ENCODE measurements at places on chromosomes 3 and 15.

DNA sequence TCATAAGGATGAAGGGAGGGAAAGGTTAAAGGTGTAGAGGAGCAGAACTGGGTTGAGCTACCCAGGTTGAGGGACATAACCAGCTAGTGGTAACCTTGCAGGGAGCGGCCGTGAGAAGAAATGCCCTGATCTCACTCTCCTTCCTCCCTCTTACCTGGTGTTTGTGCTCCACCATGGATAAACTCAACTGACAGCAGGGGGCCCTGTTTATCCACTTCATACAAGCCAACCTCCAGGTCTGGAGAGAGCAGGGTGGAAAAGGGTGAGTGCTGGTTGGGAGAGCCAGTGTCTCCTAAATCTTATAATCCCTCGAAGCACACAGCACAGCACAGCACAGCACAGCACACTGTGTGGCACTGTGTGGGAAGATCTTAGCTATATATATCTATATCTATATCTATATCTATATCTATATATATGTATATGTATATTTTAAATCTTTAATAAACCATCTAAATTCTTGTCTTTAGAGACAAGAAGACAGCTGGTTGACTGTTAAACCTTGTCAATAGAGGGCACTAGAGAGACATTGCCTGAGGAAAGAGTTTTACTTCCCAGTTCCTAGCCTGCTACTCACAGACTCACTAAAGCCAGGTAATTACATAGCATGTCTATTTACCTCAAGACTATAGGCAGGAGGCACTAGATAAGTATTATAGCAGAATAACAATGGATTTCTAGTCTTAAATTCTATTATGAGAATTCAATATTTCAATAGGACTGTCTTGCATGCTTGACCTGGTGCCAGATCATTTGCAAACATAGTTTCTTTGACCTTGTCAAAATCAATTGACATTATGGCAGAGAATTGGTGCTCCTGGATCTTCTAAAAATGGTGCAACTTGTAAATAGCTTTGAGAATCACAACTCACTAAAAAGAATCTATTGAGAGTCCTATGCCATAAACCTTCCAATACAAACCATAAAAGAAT, 21.7 kb upstream of the FMN1 start:
- DNase-seq = no peak

- no peak for DNase-seq
Measured at GRCh38 chr3:143266927-143267326, 147.4 kb downstream of the CHST2 start.

- no peak for DNase-seq
Measured at GRCh38 chr3:2303566-2303965, 204.9 kb downstream of the CNTN4 start.

- DNase-seq = no peak
Measured at GRCh38 chr3:8891774-8892173, 71.5 kb downstream of the RAD18 start.

DNA sequence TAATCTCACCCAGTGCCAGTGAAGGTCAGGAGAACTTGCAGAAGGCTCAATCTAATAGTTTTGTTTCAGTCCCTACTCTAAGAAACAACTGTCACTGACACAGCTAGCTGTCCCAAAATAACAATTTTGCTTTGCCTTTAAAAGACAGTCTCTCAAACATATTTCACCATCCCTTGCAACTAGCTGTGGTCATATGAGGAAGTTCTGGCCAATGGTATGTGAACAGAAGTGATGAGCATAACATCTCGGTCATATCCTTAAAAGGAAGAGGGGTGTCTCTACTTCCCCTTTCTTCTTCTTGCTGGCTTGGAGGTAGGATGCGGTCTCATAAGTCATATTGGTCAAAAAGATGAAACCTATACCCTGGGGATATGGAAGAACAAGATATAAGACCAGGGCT, 198.1 kb downstream of the NEK10 start:
- DNase-seq = no peak

DNA sequence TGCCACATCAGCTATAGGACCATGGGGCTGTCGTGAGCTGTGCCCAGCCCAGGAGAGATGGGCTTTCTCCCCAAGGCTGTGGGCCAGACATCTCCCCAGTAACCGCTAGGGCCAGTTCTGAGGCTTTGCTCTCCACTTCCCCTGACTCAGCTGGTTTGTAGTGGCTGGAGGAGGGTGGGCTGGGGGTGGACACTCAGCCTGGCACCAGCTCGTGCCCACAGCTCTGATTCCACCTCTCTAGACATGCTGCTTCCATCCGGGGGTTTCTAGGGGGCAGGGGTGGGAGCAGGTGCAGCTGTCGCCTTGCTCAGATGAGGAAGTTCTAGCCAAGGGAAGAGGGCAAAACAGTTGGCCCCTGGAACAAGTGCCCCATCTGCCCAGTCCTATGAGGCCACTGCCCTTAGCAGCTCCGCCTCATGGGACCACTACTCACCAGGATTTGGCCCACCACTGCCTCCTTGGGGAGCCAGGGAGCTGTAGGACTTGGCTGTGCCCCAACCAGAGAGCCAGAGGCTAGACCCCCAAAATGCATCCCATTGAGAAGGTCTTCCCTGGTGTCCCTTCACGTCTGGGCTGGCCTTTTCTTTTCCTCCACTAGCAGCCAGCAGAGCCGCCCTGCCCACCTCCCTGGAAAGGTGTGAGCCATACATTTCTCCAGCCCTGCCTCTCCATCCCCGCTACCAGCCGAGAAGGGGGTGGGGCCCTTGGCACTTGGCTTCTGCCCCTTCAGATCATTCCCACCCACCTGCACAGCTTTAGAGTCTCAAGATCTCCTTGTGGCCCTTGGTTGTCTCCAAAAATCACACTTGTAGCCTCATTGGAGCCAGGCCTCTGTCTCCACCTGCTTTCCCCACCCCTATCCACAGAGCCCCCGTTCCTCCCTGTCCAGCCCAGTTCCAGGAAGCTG, 9.9 kb downstream of the GLYCTK start:
- DNase-seq = no peak

DNA sequence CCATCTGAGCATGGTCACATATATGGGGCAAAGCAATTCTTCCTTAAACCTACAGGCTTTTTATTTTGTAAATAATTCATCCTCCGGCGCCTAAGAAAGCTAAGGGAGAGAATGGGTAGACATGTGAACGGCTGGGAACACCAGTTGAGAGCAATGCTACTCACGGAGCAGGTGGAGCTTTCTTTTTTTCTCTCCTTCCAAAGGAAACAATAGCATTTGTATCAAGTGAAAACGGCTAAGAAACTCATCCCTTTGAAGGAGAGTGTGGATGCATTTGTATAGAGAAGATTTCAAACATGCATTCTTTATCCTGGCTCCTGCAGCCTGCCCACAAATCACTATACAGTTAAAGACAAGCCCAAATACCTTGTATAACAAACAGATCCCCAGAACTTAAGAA, 637.8 kb downstream of the MAGI1 start:
- no peak for DNase-seq

GRCh38 chr3:114899186-114899931, 247.7 kb downstream of the ZBTB20 start:
- DNase-seq = no peak

DNA sequence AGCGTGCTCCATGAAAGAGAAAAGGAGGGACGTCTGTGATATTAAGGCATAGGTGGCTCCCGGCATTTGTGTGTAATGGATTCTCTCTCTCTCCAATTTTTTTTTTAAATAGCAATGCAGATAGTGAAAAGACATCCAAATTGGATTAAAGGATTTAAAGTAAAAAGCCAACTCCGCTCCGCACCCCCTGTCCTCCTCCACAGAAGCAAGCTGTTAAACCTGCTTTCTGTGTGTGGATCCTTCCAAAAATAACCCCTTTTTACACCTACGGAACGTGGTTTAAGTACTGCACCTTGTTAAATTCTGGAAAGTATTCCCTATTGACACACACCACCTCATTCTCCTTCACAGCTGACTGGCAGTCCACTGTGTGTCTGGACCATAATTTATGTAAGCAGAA, 61.6 kb downstream of the ST8SIA2 start:
- DNase-seq = no peak

DNA sequence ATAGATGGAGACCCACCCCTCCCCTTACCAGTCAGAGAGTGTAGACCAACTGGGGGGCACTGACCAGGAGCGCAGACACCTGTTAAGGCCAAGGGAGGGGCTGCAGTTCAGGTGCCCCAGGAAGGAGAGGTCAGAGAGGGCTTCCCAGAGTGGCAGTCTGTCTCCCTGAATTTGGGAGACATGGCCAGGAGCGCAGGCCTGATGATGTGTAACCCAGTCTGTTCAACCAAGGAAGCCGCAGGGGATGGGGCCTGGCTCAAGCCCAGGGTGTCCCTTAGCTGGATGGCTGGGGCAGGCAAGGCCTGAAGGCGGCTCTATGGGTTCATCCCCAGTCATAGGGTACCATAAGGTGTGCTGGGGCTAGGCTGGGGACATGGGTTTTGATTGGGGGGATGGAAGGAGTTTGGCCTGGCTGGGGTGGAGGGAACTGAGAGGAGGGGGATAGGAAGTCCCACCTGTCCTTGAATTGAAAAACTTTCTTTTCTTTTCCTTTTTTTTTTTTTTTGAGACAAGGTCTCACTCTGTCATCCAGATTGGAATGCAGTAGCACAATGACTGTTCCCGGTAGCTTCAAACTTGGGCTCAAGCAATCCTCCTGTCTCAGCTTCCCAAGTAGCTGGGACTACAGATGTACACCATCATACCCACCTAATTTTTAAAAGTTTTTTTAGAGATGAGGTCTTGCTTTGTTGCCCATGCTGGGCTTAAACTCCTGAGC, 75.7 kb downstream of the SMAD6 start:
- DNase-seq = no peak

DNA sequence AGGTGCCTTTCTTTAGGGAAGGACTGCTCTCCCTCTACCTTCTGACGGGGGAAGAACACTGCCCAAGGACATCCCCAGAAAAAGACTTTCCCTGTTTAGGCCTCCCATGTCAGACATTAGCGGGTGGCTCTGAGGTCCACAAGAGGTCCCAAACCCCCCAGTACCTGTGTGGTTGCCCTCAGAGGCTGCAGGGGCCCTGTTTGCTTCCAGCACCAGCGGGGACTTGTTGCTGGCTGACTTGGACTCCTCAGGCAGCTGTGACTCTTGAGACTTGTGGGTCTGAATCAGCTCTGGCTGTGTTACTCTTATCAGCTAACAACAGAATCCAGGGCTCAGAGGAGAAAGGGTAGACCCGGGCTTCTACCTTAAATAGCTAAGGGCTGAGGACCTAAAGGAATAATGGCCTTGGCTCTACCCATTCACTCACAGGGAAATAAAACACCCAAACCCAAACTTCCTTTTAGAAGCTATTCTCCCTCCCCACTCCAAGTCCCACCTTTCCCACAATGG, 39.2 kb downstream of the SEMA3G start:
- DNase-seq = no peak

- DNase-seq = no peak
Measured at GRCh38 chr3:59451800-59452746, 402.2 kb upstream of the CFAP20DC start.

GRCh38 chr15:26571346-26571745, 201.5 kb downstream of the GABRB3 start:
- DNase-seq = no peak

GRCh38 chr3:189058071-189058470, 113.7 kb upstream of the TPRG1 start:
- DNase-seq = no peak

GRCh38 chr3:109825971-109826810, 488.8 kb upstream of the DPPA4 start:
- DNase-seq = no peak

DNA sequence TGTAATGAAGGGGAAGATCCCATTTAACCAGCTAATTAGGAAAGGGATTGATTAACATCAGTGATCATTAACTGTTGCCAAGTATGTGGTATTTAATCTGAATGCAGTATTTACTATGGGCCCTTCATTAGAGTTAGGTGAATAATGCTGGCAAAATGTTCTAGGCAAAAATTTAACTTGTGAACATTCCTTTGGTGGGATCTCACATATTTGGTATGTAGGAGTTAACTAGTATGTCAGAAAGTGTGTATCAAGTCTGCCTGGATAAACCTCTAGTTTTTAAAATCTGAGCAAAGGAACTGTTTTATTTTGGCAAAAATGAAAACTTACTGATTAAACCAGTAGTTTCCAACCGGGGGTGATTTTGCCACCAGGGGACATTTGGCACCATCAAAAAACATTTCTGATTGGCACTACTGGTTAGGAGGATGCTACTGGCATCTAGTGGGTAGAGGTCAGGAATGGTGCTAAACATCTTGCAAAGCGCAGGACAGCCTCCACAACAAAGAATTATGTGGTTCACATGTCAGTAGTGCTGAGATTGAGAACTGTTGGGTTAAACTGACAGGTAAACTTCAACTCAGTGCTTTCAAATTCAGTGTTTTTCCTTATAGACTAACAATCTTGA, 22.5 kb downstream of the LRTM1 start:
- no peak for DNase-seq

DNA sequence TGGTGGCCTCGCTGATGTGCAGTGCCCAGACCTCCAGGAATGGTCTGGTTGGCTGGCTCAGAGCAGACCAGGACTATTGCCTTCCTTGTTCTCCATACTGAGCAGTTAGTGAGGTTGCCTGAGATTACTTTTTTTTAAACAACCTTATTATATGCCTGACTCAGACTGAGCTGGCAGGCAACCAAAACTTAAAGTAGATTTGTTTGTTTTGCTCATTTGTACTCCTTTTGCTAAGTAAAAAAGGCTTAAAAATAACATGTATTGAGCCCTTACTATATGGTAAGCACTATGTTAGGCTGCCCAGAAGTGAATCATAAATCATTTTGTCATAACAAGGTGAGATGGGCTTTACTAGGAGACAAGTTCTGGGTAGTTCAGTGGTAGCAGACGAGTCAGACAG, 92.4 kb downstream of the GHSR start:
- no peak for DNase-seq
